ENCODE measurements at places on chromosomes 11 and 22.

DNA sequence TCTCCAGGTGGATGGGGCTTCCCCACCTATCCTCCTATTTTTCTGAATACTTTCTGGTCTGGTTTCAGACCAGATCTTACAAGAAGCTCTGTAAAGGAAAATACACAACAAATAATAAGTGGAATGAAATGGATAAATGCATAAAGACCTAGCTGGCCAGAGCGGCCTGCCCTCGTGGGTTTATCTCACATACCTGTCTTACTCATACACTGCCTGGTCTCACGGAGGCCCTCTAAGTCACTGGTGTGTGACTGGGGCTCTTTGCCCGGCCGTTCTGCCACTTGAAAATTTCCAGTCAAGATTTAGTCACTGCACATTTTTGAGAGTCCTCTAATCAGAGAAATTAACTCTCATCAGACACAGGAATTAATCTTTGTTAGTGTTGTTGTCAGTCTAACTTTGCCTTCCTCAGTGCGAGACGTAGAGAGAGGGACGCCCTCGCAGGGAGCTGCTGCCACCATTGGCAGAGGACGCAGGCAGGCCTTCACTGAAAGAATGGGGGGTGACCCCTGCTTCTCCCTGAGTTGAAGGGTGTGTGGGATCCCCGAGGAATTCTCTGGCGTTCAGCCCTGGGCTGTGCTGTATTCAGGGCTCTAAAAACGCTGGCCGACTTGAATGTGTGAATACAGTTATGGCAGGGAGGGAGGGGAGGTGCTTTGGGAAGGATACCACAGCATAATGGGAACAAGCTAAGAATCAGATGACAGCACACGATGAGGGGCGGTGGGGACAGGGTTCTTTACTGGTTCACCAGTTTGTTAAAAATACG is 46.3 kb upstream of the CADM1 start:
- no peak for DNase-seq

- DNase-seq = no peak
Measured at GRCh38 chr22:32904044-32904443, 102.5 kb downstream of the TIMP3 start.

GRCh38 chr11:95501761-95502266 is 270.8 kb upstream of the SESN3 start:
- no peak for DNase-seq

GRCh38 chr22:17965538-17966402 is 58.6 kb downstream of the MICAL3 start:
- no peak for DNase-seq

DNA sequence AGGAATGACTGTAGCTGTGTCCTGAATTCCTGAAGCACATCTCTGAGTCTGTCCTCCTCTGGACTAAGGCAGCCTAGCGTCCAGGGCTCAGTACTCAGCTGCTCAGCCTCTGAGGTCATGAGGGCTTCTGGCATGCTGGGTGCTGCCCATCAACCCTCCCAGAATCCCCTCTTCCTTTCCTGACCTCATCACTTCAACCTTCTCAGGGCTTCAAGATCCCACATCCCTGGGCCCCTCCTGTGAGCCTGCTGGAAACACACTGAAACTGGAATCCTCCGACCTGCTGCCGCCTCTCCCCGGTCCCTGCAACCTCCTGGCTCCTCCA is 803 bp downstream of the KRTAP5-8 start:
- no peak for DNase-seq

- DNase-seq = no peak
Measured at GRCh38 chr11:6194065-6194581, 4.9 kb upstream of the OR52W1 start.

GRCh38 chr22:29877620-29878019 is 5.4 kb upstream of the MTMR3 start:
- no peak for DNase-seq

DNA sequence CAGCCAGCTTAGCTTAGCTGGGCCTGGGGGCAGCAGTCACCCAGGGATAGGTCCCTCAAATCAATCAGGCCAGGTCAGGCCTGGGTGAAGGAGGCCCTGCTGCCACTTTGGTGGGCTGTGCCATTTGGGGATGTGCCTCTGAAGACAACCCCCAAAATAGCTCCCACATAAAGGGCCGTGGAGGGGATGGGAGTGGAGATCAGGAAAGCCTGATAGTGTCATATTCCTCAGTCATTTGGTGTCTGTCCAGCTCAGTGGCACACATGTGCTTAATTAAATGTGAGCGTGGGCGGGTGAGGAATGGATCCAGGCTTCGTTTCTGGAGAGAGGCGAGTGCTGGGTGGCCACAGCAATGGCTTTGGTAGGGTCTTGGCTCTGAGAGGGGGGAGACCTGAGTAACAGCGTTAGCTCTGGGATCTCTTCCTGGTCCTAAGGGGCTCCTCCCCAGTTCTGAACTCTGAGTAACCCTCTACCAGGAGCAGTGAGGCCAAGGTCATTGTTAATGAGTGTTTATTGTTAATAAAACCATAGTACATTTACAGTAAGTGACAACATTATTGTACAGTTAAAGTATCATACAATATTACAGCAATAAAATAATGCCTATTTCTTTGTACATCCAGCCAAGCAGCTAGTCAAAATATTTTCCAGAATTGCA is 45.2 kb downstream of the NAT10 start:
- no peak for DNase-seq

- DNase-seq = no peak
Measured at GRCh38 chr11:12274056-12274455, 103.3 kb upstream of the PARVA start.

GRCh38 chr11:106917973-106918372 is 100.3 kb downstream of the GUCY1A2 start:
- no peak for DNase-seq

DNA sequence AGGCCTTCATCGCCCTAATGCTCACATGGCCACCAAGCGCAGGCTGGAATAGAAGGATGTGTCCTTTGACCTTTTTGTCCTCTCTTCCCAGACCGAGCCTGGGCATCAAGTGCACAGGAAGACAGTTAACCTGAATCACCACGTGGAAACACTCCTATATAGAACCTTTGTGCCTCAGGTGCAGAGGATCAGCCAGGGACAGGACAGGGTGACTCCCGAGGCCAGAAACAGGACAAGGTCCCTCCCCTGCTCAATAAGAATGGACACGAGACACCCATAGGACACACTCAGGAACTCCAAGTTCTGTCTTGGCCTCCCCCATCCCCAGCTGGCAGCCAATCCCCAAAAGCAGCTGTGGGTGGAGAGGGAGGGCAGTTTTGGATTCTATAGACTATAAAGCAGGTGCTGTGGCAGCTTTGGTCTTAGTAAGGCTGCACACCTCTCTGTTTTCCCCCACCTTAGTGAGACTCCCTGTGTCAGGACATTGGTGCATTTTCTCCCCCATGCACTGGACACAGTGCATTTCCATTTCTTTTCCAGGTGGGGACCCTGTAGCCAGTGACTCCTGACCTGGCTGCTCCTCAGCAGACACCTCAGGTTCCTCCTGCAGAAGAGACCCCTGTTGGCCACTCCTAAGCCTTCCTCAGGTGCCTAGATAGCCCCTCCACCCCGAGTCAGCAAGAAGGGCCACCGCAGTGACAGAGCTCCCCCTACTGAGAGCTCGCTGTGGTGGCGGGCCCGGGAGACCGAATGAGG is 43.6 kb upstream of the POU2AF1 start:
- peak; percentile 53 for DNase-seq

DNA sequence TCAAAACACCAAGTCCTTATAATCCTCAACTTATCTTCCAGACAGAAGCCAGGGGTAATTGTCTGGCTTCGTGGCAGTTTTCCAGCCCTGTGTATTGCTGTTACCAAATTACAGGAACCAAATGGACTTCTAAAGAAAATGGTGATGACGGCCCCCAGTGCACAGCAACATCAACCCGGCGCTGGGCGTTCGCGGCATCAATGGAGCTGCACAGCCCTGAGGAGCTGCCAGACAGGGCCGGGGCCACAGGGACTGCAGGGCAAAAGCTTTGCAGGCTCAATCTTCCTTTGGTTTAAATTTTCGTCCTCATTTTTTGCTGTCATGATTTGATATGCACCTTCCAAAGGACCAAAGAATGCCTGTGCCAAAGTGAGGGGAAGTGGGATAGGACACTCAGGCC is 292.5 kb downstream of the BRD1 start:
- no peak for DNase-seq

DNA sequence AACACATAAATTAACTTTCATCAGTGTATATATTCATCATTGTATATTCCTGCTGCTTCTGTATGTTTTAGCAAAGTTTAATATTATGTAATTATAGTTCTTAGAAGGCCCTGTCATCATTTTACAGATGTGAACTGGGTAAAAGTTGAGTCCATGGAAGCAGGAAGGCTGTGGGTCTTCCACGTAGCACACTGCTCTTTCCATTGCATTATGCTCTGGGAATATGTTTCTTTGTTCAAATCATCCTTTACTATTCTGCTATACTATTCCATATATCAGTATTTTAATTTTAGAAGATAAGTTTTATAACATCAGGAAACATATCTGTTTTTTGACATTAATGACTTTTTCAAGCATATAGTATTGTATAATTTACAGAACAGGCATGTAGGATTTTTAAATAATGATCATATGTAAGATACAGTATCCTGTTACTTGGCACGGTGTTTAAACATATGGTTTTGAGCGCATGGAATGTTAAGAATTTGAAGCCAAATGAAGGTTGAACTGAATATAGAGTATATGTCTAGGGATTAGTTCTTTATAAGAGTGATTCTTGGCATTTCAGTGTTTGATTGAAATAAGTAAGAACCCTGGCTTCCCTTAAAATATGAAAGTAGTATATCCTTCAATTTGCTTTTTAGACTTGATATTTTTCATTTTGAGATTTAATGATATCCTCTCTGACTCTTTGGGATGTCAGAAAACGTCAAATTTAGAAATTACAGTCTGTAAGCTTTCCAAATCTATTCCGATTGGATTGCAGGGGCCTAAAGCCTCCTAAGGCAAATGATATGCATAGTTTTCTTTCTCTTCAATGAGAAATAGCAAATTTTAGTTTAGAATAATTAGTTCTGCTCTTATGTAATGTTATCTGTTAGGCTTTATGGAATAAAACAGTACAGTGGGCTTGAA is 8.6 kb downstream of the CCDC81 start:
- no peak for DNase-seq

- DNase-seq = no peak
Measured at GRCh38 chr11:611001-611996, 4.5 kb downstream of the IRF7 start.

- no peak for DNase-seq
Measured at GRCh38 chr22:48740731-48741405, 1086.8 kb downstream of the BRD1 start.

- DNase-seq = no peak
Measured at GRCh38 chr11:132718711-132719671, 813.3 kb downstream of the OPCML start.

- peak; percentile 36 for DNase-seq
Measured at GRCh38 chr22:40224702-40225101, 47.0 kb downstream of the TNRC6B start.

GRCh38 chr11:69862331-69862771 is 43.1 kb upstream of the FGF3 start:
- no peak for DNase-seq

- DNase-seq = no peak
Measured at GRCh38 chr11:44008088-44008501, 39.7 kb upstream of the ACCSL start.

DNA sequence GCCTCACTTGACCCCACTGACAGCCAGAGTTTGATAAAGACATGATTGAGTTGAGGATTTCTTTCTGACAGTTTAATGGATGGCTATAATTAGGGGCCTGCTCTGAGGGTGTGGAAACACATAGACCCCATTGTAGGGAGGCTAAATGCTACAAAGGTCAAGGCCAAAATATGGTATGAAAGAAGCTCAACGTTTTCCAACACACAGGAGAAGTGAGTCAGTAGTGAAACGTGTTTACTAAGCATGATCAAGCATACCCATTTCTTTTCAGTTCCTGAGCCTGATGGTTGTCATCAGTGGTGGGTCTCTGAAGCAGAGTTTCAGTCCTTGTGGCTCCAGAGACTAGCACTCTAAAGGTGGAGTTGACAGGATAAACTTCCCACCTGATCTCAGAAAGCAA is 69.7 kb downstream of the SNX19 start:
- DNase-seq = no peak

- DNase-seq = peak; percentile 72
Measured at GRCh38 chr11:62791501-62792201, at the start of gene TMEM223. TSS of gene TMEM223 (minus strand) at chr11:62792006. CDS start at chr11:62791994, 12 bp downstream.

DNA sequence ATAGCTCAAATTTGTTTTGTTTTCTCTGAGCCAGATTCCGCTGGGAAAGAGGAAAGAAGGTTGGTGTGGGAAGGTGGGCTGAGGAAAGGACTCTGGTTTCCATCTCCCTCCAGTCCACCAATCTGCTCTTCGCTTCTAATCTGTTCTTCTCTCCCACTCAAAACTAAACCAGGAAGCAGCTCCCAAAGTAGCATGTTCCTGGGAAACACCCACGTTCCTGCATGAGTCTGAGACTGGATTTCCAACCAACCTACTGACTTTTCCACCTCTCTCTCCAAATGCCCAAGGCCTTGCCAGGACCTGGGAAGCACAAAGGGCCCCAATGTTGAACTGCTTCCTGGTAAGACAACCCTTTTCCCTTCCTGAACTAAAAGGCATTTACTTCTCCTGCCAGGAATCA is 110.2 kb downstream of the WT1 start:
- DNase-seq = no peak

DNA sequence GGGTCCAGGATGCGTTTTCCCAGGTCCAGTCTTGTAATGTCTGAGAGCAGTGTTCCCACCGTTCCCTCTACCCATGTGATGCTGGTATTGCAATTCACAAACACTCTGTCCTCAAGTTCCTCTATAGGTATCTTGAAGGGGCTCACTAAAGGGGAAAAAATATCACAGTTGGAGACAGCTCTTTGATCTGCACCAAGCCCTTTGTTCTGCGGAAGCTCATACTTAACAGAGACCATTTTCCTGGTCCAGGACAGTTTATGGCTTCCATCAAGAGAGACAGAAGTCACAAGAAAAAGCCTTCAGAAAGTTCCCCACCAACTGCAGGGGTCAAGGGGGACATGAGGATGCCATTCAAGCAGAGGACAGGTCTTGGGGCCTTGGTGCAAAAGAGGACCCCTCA is 2.1 kb downstream of the CD3D start:
- DNase-seq = no peak

DNA sequence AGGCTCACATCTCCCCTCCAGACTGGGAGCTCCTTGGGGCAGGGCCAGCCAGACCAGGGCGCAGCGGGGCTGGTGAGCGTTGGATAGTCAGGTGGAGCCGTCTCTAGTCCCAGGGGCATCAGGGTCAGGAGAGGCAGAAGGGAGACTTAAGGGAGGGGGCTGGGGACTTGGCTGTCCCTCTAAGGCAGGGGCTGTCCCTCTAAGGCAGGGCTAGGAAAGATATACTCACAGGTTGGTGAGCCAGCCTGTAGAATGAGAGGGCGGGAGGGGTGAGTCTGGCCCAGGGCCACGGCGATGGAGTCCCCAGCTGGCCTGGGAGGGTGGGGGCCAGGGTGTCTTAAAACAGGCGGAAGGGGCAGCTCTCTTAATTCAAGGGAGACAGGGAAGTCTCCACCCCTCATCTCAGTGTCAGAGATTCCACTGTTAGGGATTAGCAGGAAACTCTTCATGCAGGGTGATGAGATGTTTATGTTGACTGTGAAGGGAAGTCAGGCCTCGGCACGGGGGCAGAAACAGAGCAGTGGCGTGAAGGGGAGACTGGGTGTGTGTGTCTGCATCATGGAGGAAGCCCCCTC is 11.3 kb downstream of the P2RY2 start:
- no peak for DNase-seq
